ENCODE measurements at places on chromosomes 4 and X. TPM values are rescaled to one million over a fixed set of nuclear protein-coding genes. Genes with fewer than 3 reads are reported as not detected.

DNA sequence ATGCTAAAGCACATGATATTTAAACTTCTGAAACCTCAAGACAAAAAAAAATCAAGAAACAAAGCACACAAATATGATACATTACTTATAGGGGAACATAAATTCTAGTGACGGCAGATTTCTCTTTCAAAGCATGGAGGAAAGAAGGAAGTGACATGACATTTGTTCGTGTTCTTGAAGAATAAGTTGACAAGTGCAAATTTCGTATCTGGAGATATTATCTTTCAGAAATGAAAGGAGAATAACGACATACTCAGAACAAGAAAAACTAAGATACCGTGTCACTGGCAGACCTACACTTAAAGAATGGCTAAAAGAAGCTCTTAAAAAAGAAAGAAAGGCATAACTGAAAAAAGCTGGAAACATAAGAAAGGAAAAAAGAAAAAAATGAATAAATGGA, 16.6 kb downstream of the CENPVL2 start:
- no peak for DNase-seq

- DNase-seq, result no peak
Measured at GRCh38 chr4:65917486-65917885, 247.2 kb upstream of the EPHA5 start.

DNA sequence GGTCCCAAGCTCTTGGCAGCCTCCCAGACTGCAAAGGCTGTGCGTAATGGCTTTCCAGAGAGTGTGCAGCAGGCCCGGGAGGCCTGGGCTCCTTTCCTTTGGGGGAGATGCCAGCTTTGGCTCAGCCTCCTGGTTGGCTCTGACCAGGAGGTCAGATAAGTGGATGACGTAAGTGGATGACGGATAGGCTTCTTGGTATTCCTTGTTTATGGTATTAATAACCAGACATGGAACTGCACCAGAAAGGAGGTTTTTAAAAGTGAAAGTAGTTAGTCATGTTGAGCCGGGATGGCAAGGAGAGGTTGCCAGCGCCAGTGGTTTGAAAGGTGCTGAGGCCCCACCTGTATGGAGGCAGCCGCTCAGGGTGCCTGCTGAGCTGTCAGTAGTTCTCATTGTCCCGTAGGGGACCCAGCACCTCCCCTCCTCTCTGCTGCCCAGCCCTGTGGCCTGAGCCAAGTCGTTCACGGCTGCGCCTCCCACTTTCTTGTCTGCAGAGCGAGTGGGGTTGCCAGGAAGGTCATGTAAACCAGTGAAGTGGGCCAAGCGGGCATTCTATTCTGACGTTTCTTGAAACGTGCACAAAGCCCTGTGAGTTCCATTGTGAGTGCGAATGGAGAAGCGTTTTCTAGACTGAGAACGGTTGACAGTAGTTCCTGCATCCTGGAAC, 28.7 kb upstream of the STOX2 start:
- DNase-seq, result no peak

The F8A2 gene
- total RNA-seq, result not detected

The USP27X gene
- 4.7 TPM for total RNA-seq

The SPANXA2 gene
- total RNA-seq, result not detected

The ARMCX2 gene
- total RNA-seq, result 7.5 TPM
